IPS DF 6.9 (cell line): ENCODE measurements at places on chromosomes 3 and 15.
A peak's percentile ranks its signal among the peaks of the same experiment; 100 is the strongest.

DNA sequence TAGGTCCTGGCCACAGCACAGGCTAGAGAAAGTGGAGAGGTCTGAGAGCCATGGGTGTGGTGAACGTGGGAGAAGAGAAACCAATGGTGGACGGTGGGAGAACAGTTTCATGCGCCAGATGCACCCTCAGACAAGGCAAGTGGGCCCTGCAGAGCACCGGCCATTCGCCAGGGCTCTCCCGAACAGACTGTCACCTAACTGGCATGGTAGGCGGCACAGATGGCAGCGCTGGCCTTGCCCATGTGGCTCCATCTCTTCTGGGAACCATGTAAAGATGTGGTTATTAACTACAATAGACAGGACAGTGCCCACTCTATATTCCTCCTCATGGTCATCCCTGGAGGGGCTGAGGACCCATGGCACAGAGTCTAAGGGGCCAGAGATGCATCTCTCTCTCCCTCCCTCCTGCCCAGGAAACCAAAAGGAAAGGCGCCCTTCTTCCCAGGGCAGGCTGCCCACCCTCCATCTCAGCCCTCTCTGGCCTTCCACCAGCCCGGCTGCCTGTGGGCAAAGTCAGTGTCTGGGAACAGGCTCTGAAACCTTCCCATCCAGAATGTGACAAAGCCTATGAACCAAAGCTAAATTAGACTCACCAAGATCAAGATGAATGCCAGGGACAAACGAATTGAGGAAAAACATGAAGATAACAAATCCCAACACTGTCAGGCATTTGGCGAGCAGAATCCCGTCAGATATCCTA, 147.8 kb downstream of the OCA2 start:
- no peak for DNase-seq

- no peak for DNase-seq
These were observed 462.4 kb downstream of the RAP2B start for GRCh38 chr3:153624310-153625030.

DNA sequence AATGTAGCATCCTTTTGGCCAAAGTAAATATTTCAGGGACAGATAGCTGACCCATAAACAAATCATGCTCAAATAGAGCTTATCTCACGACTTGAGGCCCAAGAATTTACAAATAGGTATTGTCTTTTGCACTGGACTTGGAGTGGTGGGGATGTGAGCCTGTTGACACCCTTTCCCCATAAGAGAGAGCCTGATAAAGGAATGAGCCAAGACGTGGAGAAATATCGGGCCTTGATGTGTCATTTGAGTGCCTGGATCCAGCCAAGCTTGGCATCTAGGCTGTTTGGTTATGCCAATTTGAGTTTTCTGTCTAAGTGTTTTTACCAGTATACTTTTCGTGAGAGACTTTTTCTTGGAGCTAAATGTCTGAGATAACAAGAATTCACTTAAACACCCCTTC, 112.9 kb upstream of the RGMA start:
- no peak for DNase-seq

GRCh38 chr15:51758645-51759044, 7.2 kb downstream of the TMOD2 start:
- no peak for DNase-seq

DNA sequence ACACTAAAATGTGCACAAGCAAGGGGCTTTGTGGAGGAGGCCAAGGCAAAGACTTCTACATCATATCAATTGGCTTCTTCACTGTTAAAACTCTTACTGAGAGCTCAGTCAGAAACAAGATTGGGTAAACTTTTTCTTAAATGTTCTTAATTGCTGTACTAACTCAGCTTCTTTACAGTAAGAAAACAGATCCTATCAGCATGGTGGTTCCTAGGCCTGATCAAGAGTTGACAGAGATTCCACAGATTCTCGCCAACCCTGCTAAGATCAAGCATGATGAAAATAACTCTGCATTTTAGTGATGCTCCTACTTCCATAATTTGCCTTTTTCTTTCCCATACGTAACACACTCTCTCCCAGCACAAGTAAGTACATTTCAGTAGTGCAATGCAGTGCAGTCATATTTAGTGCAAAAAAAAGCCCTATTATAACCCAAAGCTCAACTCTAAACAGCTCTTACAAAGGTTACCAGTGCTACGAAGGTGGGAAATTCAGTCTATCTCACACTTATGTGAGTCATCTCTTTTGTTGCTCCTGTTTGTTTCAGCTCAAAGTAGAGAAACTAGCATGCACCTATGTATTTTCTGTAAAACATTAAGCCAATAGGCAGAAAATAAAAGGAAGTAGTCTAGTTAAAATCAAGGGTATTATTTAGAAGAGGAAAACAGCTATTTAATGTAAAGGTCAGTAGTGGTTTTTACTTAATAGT, 29.9 kb downstream of the TIGIT start:
- DNase-seq: no peak

DNA sequence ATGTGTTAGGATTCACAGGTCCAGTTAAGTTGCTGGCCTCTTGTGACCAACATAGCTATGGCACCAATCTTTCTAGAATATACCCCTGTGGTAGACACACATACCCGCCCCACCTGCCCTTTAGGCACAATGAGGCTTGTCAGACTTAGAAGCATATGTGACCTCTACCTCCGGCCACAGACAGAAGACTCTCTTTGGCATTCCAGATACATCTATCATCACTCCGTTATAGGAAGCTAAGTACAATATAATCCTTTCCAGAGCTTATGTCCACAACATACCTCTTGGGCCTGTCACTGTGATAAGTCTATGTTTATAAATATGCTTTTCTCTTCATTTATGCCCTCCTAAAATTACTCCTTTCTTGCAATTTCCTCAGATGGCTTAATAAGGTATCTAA, 39.8 kb downstream of the CD47 start:
- DNase-seq: no peak

DNA sequence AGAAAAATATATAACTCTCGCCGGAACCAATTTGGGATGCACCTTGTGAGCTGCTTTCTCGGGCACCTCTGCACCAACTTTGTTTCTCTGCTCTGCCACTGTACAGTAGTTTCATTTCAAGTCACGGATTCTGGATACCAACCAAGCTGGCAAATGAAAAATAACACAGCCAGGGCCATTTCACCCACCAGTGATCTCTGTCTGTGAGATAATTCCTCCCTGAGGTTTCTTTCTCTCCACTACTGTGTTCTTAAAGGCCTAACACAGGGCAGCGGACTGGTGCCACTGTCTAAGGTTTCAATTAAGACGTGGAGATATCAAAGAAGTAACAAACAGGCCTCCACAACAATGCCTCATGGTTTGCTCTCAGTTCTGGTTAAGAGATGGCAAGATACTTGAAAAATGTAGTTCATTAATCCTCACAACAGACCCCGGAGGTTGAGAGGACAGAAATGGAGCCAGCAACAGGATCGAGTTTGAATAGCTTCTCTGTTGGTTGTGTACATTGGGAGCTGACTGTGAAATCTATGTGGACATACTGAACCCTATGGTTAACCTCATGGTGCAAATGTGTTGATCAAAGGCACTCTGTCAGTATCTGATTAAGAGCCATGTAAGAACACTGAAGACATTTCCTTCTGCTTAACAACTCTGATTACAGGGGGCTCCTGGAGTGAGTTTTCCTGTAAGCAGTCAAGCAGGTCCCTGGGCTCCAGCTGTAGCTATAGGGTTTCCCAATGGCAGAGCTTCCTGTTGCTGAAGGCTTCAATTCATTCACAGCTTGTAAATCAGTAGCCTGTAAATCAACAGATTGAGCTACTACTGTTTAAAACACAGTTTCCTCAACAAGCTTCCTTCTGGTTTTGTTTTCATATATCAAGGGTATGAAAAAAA, 470.5 kb downstream of the EPHA3 start:
- DNase-seq: no peak

GRCh38 chr15:78914027-78914764, 30.6 kb downstream of the CTSH start:
- no peak for DNase-seq

GRCh38 chr15:100723315-100723801, 121.0 kb downstream of the ASB7 start:
- DNase-seq: no peak

GRCh38 chr3:102673271-102674115, 238.7 kb downstream of the ZPLD1 start:
- DNase-seq: peak; percentile 43

DNA sequence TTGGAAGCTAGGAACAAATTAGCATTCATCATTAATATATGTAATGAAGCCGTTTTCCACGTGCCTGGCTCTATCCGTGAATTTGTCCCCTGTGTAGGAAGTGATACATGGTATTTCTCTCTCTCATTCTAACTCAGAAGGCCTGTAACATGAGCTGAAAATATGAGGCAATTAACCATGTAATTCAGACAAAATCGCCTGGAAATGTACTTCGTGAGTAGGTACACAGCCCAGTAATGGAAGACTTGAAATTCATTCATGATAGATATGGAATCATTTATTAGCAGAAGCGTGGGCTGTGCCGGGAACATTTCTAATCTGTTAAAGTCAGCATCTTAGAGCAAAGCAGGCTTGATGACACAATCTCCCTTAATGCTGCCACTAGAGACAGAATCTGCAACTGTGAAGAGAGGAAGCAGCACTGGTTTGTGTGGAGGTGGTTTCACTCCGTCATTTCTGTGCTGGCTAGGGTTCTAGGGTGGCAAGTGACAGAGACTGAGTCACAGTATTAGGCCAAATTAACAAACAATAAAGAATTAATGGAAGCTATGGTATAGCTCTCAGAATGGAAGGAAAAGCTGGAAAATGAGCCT, 225.0 kb upstream of the PROK2 start:
- DNase-seq: no peak

DNA sequence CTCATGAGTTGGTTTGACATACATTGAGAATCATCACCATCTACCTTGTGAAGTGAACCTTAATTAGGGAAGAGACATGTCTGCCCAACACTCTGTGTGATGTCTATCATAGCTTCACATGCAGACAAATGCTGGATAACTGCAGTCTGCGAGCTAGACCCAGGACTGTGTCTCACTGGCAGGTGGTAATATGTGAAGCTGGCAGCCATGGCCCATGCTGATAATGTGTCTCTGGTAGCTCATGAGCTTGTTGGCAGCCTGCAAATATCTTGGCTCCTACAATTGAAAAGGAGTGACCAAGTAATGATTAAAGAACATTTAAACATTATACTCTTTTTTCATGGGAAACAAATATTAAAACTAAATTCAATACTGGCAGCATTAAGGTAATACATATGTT, 234.8 kb downstream of the CHST2 start:
- DNase-seq: no peak

DNA sequence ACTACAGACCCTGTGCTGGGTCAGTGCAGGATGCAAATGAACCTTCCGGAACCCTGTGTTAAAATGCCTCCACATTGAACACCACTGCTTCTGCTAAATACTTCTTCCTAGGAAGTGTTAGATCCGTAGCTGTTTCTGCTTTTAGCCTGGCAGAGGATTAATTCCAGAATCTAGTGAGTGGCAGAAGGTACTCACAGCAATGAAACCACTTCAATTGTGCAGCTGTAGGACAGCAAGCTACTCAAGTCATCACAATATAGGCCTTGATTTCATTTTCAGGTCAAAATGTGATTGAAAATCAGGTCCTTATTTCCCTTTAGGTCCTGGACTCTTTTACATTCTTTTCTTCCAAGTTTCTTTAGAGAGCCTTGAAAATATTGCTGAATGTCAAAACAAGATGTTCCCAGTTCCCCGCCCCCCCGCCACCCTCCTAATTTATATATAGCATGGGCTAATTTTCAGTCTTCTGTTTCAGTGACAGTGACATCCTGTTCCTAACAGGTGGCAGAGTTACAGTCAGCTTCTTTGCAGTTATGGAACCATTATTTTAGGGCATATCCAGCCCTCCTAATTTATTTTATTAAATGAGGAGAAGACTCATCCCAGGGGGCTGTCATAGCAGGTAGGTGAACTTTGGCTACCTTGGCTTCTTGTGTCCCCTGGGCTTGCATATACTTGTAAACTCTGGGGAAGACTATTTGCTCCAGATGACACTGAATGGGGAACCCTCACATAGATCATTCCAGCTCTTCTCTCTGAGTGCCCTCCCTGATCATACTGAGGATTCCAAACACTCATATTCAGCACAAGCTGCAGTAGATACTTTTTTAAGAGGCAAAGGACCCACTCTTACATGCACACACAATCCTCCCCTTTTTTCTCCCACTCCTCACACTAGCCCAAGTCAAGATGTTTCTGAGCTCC, 28.0 kb upstream of the ARNT2 start:
- no peak for DNase-seq

- peak; percentile 76 for DNase-seq
These were observed 21.4 kb upstream of the NR2C2 start for GRCh38 chr3:14925729-14926591.

- no peak for DNase-seq
These were observed 211.1 kb upstream of the THBS1 start for GRCh38 chr15:39369768-39370167.

GRCh38 chr15:25829073-25829472, 34.1 kb downstream of the ATP10A start:
- no peak for DNase-seq

DNA sequence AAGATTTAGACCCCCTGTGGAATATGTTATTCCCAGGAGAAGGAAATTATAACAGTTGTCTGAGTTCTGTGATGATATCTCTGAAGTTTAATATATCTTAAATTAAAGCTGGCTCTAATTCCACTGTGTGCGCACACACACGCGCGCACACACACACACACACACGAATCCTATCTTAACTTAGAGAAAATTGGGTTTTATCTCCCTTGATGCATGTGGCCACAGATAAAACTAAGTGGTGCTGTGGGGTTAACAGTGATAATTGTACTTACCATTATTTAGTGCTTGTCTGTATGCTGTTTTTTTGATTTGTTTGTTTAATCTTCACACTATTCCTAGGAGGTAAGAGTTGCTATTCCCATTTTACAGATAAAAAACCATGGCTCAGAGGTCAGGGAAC, 7.4 kb downstream of the EEFSEC start:
- no peak for DNase-seq

DNA sequence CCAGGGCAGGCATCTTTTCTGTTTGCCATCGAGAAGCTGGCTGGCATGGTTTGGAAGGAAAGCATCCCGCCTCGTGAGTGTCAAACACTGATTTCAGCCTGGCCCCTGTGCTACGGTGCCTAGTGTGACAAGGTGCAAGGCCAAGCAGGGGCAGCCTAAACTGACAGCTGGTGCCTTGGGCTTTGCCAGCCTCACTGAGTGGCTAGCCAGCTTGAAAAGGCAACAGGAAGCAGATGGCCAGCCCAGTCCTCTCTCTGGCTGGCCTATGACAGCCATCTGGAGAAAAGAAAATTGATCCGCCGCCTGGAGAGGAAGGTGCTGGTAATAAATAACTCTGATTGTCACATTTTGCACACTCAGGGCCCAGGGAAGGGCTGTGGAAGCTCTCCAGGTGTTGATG, 52.2 kb downstream of the C3orf85 start:
- DNase-seq: no peak

DNA sequence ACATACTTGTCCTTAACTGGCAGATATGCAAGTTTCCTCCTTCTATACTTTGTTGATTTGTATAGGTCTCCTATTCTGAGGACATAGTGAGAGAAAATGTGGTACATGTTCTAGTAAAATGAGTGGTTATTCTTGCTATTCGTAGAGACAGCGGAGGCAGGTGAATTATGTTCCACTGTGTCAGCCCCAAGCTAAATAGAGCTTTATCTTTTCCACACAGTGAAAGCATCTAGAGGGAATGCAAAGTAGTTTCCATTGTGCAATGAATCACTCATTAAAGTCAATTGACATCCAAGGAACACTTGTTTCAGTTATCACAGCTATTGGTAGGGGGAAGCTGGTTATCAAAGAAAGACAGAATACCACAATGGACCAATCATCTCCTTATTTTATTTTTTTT, 262.4 kb downstream of the NLGN1 start:
- no peak for DNase-seq

GRCh38 chr15:31365655-31366127, 39.1 kb downstream of the KLF13 start:
- peak; percentile 37 for DNase-seq

GRCh38 chr15:55267401-55268175, 22.0 kb downstream of the RAB27A start:
- no peak for DNase-seq
